ENCODE measurements at places on chromosomes 16 and 17. TPM values are rescaled to one million over a fixed set of nuclear protein-coding genes. Genes with fewer than 3 reads are reported as not detected.

- peaks cover 45% of the 10 kb centered on the region for H3K27me3 ChIP-seq
- no peaks in the 10 kb centered on the region for H3K36me3 ChIP-seq
- H3K4me3 ChIP-seq, result peak overlapping the region; percentile 48
- H3K4me1 ChIP-seq, result peaks cover 8% of the 10 kb centered on the region
Measured at GRCh38 chr17:7177191-7177953, 1.8 kb downstream of the ASGR1 start.

CHST5 gene
- total RNA-seq, result 0.12 TPM

GRCh38 chr16:71943887-71944286 lies 48.6 kb downstream of the IST1 start:
- H3K36me3 ChIP-seq, result no peaks in the 10 kb centered on the region
- H3K4me1 ChIP-seq, result no peaks in the 10 kb centered on the region
- DNase-seq, result no peak
- no peak overlapping the region for H3K27ac ChIP-seq

DNA sequence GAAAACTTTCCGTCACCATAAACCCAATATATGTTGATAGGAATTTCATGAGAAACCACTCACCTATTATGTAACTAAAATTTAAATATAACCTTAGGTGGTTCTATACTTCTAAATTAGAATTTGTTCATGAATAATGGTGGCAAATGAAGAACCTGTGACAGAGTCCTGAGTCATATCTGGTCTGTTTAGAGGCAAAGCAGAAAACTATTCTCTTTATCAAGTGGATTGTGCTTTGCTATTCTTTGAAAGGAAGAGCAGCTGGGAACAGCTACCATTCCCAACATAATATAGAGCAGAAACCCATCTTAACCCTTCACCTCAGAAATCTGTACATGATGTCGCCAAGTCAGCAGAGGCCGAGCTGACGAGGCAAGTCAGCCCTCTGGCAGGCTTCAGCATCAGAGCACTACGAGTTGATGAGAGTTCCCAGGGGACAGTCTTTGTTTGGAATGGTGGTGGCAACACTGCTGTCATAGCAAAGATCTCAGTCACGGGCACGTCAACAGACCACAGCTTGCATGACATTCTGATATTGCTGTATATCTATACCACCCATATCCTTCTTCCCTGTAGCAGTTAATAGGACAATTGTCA lies 631.9 kb upstream of the CA10 start:
- H3K36me3 ChIP-seq, result no peaks in the 10 kb centered on the region
- no peak overlapping the region for H3K4me3 ChIP-seq
- no peaks in the 10 kb centered on the region for H3K27me3 ChIP-seq
- no peak overlapping the region for H3K27ac ChIP-seq

GRCh38 chr16:4245077-4245791 lies 3.4 kb upstream of the SRL start:
- H3K27ac ChIP-seq, result no peak overlapping the region
- no peak for DNase-seq
- H3K4me1 ChIP-seq, result peaks cover 12% of the 10 kb centered on the region
- H3K27me3 ChIP-seq, result no peaks in the 10 kb centered on the region

DNA sequence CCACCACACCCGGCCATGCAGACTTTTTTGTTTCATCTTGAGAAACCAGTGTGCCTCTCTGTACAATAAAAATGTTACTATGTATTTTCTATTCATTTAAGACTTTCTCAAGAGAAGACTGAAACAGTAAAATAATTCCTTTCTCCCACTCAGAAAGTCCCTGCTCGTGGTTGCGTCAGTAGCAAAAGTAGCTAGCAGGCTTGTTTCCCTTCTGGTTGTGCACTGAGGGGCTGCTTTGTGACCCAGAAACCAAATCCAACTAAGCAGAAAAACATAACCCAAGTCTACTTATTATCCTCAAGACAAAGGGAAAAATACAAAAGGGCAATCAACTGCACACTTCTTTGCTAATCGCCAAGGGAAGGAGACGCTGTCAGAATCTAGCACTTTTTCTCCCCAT lies 3.4 kb upstream of the PNPO start:
- DNase-seq, result no peak
- no peak overlapping the region for H3K4me3 ChIP-seq
- no peaks in the 10 kb centered on the region for H3K36me3 ChIP-seq
- no peak overlapping the region for H3K27ac ChIP-seq
- H3K27me3 ChIP-seq, result no peaks in the 10 kb centered on the region
- H3K4me1 ChIP-seq, result peaks cover 7% of the 10 kb centered on the region

DNA sequence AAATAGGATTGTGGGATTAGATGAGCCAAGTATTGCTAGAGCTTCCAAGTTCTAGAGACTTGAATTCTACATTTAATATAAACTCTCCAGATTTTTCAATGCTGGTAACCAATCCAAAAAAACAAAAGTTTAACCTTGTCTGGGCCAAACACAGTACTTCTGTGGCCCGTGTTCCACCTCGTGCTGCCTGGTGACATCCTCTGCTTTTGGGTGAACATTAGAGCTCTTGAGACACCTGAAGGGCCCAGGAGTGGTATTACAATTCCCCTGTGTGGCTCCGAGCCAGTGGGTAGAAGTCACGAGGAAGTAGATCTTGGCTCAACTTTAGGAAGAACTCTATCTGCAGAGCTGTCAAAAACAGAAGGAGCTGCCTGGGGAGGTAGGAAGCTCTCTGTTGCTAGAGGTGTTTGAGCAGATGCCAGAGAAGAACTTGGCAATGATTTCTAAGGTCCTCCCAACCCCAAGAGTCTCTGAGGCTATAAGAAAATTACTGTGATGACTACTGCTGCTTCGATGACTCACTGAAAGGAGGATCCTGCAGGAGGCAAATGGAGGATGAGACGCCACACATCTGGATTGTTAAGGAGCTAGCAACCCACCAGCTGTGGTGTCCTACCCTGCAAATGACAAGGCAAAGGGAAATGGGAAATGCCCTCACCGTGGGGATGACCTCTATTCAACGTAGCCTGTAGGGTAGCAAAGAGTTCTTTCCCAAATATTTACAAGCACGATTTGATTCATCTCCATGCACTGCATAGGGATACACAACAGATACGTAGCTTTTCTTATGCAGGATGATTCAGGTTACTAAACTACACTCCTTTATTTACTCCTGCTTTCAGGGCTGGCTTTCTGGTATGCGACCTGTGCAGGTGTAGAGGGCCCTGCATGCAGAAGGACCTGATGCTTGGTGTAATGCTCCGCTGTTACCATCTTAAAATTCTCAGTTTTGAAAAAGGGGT lies 45.8 kb upstream of the GAS7 start:
- DNase-seq, result no peak
- H3K36me3 ChIP-seq, result no peaks in the 10 kb centered on the region
- H3K27me3 ChIP-seq, result no peaks in the 10 kb centered on the region
- no peaks in the 10 kb centered on the region for H3K4me1 ChIP-seq

- H3K27me3 ChIP-seq, result no peaks in the 10 kb centered on the region
- H3K4me3 ChIP-seq, result no peak overlapping the region
- peak overlapping the region; percentile 85 for H3K27ac ChIP-seq
- DNase-seq, result no peak
- peaks cover 21% of the 10 kb centered on the region for H3K4me1 ChIP-seq
Measured at GRCh38 chr17:29177871-29178749, 2.1 kb downstream of the MYO18A start.

DNA sequence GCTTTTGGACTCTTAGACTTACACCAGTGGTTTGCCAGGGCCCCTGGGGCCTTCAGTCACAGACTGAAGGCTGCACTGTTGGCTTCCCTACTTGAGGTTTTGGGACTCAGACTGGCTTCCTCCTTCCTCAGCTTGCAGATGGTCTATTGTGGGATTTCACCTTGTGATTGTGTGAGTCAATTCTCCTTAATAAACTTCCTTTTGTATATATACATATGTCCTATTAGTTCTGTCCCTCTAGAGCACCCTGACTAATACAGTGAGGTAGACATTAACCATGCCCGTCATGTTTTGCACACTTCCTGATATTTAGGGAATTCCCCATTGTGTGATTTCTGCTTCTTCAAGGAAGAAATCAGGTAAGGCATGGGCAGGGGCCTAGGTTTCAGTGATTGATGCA lies 147.8 kb upstream of the CA10 start:
- H3K36me3 ChIP-seq, result no peaks in the 10 kb centered on the region
- DNase-seq, result no peak

DNA sequence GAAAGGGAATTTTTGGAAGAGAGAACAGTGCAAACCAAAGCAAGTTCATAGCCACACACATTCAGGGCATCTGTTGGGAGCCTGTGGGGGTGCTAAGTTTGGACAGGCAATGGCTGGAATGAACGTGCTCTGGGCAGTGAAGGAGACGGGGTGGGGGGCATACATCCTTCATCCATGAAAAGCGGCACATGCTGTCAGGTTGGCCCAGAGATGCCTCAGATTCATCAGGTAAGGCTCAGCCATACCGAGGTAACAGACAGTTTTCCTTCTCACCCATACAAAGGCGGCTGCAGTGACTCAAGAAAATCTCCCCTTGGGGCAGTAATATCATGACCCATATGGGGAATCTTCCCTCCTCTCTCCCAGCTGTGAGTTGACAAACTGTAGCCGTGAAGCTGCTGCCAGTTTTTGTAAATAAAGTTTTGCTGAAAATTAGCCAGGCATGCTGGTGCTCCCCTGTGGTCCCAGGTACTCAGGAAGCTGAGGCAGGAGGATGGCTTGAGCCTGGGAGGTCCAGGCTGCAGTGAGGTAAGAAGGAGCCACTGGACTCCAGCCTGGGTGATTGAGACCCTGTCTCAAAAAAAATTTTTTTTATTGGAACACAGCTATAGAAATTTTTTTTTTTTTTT lies 9.2 kb upstream of the UBALD2 start:
- no peaks in the 10 kb centered on the region for H3K27me3 ChIP-seq
- no peaks in the 10 kb centered on the region for H3K36me3 ChIP-seq
- no peak overlapping the region for H3K4me3 ChIP-seq
- no peak overlapping the region for H3K27ac ChIP-seq
- peaks cover 36% of the 10 kb centered on the region for H3K4me1 ChIP-seq
- no peak for DNase-seq

GRCh38 chr17:43556292-43556691 lies 10.2 kb upstream of the ETV4 start:
- no peak overlapping the region for H3K4me3 ChIP-seq
- H3K27ac ChIP-seq, result no peak overlapping the region

SLC16A13 gene
- total RNA-seq, result 0.36 TPM

CCL2 gene
- total RNA-seq, result 1.1 TPM

- DNase-seq, result no peak
- no peak overlapping the region for H3K4me3 ChIP-seq
- H3K36me3 ChIP-seq, result no peaks in the 10 kb centered on the region
- H3K27ac ChIP-seq, result no peak overlapping the region
Measured at GRCh38 chr16:67975321-67976105, 4.8 kb downstream of the DPEP3 start.

GRCh38 chr17:51718983-51719382 lies 439.5 kb downstream of the CA10 start:
- H3K4me1 ChIP-seq, result no peaks in the 10 kb centered on the region
- DNase-seq, result no peak
- no peak overlapping the region for H3K27ac ChIP-seq
- no peak overlapping the region for H3K4me3 ChIP-seq
- no peaks in the 10 kb centered on the region for H3K27me3 ChIP-seq
- H3K36me3 ChIP-seq, result no peaks in the 10 kb centered on the region

DNA sequence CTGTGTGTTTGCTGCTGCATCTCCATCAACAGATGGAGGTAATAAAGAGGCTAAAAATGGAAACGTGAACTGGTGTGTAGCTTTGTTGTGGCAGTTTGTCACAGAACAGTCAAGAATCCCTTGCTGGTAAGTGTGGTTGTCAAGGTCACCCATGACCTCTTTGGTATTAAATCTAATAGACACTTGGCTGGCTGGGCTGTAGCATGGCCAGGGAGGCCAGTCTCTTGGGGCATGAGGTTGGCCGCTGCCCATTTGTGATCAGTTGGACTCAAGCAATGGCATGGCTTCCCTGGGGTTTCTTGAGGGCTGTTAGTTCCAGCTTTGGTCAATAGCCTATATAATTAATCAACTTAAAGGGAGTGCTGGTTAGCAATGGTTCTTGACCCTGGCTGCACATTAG lies 14.8 kb upstream of the HS3ST2 start:
- H3K27ac ChIP-seq, result no peak overlapping the region
- no peaks in the 10 kb centered on the region for H3K4me1 ChIP-seq
- no peaks in the 10 kb centered on the region for H3K36me3 ChIP-seq
- DNase-seq, result no peak
- no peaks in the 10 kb centered on the region for H3K27me3 ChIP-seq
